ENCODE measurements at places on chromosomes 16 and 17. TPM values are rescaled to one million over a fixed set of nuclear protein-coding genes. Genes with fewer than 3 reads are reported as not detected.

Gene TP53
- total RNA-seq, result 72.6 TPM

GRCh38 chr16:66212428-66212827, 154.1 kb upstream of the CDH5 start:
- DNase-seq, result no peak

Gene NPIPB13
- 2.1 TPM for total RNA-seq

DNA sequence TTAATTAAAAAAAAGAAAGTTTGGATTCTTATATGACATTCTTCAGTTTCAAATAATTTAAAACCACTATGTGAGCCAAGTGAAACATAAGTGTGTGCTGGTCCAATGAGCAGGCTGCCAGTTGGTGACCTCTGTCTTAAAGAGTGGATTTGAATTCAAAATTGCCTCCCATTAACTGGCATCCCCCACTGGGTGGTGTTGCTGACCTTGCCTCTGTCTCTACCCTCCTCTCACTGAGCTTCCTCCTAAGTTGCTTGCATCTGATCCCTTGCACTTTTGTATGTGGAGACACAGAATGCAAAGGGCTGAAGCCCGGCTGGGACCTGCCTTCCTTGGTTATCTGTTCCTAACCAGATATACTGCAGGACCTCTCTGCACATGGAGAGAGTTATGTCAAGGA, 160.6 kb downstream of the CYLD start:
- DNase-seq, result no peak

- no peak for DNase-seq
These were observed 31.5 kb upstream of the EMP2 start for GRCh38 chr16:10611825-10612342.

GRCh38 chr17:34378664-34379101, 15.7 kb upstream of the CCL1 start:
- DNase-seq, result no peak

- DNase-seq, result peak; percentile 47
These were observed 707 bp downstream of the NUFIP2 start for GRCh38 chr17:29292992-29293889.

Gene TP53TG3F
- not detected for total RNA-seq

- DNase-seq, result no peak
These were observed 32.9 kb downstream of the ABHD15 start for GRCh38 chr17:29533976-29534375.

Gene G6PC1
- total RNA-seq, result not detected

DNA sequence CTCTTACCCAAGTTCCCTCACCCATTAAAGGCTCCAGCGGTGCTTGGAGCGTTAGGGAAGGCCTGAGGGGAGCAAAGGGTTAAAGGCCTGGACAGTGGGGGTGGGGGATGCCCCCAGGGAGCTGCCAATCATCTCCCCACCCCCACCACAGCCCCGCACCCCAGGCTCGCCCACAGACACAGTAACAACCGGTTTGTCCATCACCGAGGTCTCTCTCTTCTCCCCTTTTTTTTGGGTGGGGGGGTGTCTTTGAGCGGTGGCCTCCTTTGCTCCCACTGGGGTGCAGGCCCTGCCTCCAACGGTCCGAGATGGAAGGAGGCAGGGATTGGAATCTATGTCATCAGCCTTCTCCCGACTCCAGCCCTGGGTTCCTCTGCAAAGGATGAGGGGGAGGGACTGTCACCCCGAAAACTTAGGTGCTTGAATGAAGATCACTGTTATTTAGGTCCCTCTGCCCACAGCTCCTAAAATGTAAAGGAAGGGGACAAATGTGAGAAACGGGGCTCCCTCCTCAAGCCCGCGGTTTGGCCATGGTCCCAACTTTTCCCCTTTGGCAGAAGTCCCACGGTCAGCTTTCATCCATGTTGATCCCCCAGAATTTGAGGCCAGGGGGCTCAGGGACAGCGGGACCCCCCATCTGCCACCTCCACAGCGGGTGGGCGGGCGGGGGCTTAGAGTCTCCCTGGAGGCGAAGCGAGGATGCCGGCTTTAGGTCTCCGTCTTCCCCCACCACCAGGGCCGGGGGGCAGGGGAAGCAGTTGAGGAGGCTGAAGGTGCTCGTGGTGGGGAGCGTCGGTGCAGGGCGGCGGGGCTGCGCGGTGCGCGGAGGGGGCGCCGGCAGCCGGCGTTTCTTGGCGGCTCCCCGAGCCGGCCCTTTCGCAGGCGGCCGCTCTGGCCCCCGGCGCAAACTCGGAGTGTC, 1.7 kb downstream of the EPOP start:
- DNase-seq, result no peak

DNA sequence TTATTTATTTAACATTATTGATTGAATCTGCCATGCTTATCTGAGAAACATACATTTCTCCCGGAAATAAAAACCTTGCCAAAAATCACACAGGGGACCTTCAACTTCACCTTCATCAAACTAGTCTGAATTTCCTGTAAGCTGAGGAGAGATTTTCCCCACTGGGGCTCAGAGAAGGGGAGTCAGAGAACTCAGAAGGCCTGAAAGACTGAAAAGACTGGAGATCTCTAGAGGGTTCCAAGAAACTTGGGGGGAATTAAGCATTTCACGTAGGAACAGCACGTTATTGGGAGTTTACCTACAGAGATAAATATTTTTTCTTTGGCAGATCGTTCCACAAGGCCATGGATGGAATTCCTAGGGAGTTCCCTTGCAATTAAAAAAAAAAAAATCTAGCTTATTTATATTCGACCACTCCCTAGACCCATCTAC, 528 bp upstream of the NOL11 start:
- DNase-seq, result no peak

- no peak for DNase-seq
These were observed 8.7 kb downstream of the OGFOD1 start for GRCh38 chr16:56460101-56460500.

- no peak for DNase-seq
These were observed 20.2 kb downstream of the TBCD start for GRCh38 chr17:82772026-82772425.

- peak; percentile 9 for DNase-seq
These were observed 69.9 kb downstream of the TBC1D16 start for GRCh38 chr17:79965806-79966205.

DNA sequence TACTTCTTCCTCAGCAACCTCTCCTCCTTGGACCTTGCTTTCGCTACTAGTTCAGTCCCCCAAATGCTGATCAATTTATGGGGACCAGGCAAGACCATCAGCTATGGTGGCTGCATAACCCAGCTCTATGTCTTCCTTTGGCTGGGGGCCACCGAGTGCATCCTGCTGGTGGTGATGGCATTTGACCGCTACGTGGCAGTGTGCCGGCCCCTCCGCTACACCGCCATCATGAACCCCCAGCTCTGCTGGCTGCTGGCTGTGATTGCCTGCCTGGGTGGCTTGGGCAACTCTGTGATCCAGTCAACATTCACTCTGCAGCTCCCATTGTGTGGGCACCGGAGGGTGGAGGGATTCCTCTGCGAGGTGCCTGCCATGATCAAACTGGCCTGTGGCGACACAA, 429 bp downstream of the OR2C1 start:
- no peak for DNase-seq

GRCh38 chr16:964356-965035, 6.3 kb downstream of the LMF1 start:
- no peak for DNase-seq

GRCh38 chr17:6843241-6843880, 11.8 kb upstream of the TEKT1 start:
- DNase-seq, result no peak

Gene MPP3
- total RNA-seq, result 3.1 TPM

DNA sequence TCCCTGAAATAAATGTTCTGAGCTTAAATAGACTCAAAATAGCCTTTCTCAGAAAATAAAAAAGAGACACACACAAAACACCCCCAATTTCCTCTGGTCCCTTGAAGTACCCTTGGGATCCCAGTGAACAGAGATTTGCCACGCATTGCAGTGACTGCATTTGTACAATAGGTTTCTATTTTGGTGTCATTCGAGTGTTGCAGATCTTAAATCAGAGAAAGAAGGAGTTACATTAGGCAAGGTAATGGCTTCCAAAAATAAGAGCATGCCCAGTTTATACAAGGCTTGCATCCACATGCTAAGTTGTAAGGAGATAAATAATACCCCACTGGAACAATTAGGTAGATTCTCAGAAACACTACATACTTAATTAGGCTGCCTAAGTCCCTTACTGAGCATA, 2.2 kb downstream of the TOX3 start:
- no peak for DNase-seq

Gene HP
- 0.66 TPM for total RNA-seq

GRCh38 chr17:19019041-19019941, 14.7 kb upstream of the FAM83G start:
- DNase-seq, result no peak

DNA sequence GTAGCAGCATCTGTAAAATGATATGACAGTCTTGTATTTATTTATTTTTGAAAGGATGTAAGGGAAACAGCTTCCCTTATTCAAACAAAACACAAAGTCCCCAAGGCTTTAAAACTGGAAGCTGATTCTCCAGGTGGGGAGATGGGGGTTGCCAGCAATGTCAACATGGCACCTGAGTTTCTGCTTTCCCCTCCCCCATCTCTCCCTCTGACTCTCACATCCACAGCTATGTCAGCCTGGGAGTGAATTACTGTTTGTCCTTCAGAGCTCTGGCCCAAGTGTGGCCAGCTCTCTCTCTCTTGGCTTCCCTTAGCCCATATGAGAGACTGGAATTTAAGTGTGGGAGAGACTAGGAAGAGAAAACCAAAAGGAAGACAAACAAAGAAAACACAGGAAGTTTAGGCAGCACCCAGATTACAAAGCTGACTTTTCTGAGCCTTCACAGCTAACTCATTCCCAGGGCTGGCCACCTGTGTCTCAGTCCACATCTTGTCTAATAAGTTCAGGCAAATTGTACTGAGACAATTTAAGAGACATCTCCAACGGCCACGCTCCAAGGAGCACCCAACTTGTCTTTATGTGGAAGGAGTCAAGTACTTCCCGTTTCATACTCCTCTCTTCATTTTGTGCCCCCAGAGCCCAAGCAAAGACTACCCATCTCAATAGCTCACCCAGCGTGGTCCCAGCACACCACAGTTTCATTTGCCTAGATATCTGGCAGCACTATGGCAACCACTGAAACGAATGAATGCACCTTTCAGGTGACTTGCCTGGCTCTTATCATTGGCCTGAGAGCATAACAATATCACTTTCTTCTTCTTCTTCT, 69.2 kb downstream of the SOX9 start:
- DNase-seq, result no peak

- DNase-seq, result peak; percentile 51
These were observed 421 bp upstream of the DLX4 start for GRCh38 chr17:49968405-49969133.

DNA sequence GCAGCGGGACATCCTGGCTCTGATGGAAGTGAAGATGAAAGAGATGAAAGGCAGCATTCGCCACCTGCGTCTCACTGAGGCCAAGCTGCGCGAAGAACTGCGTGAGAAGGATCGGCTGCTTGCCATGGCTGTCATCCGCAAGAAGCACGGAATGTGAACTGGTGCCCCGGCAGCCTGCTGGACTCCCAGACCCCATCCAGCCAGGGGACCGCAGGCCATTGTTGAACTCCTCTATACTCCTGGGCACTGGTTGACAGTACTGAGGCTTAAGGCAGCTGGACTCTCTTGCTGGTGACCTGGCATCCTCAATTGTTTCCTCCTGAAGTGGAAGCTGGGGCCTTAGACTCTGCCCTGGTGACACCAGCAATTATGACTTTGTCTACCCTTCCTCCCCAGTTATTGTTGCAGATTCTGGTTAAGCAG, 1.2 kb downstream of the THAP11 start:
- no peak for DNase-seq

Gene GPATCH8
- total RNA-seq, result 36.1 TPM

Gene MYH13
- not detected for total RNA-seq

Gene EXOC3L1
- total RNA-seq, result 16.4 TPM
